Adipocyte (in vitro differentiated cells): ENCODE measurements at places on chromosomes 13 and 19.

- no peak for DNase-seq
Measured at GRCh38 chr19:34135054-34135800, 37.1 kb upstream of the LSM14A start.

GRCh38 chr13:105598529-105598928 lies 936.9 kb downstream of the EFNB2 start:
- DNase-seq, result peak; percentile 79

GRCh38 chr13:114025405-114025713 lies 51.5 kb upstream of the C13orf46 start:
- no peak for DNase-seq

GRCh38 chr19:52200044-52200443 lies 10.2 kb downstream of the PPP2R1A start:
- DNase-seq, result peak; percentile 75
